ENCODE measurements at places on chromosomes 7 and 10.
A peak's percentile ranks its signal among the peaks of the same experiment; 100 is the strongest.

DNA sequence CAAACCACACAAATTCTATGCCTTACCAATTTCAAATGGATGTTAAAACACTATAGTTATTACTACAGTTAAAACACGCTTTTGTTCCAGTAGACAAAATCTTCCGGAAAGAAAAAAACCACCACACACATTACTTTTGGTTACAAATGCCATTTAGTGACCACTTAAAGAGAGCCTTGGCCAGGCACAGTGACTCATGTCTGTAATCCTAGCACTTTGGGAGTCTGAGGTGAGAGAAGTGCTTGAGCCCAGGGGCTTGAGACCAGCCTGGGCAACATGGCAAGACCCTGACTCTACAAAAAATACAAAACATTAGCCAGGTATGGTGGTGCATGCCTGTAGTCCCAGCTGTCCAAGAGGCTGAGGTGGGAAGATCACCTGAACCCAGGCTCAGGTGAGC, 7.2 kb downstream of the TNPO3 start:
- no peak for DNase-seq

DNA sequence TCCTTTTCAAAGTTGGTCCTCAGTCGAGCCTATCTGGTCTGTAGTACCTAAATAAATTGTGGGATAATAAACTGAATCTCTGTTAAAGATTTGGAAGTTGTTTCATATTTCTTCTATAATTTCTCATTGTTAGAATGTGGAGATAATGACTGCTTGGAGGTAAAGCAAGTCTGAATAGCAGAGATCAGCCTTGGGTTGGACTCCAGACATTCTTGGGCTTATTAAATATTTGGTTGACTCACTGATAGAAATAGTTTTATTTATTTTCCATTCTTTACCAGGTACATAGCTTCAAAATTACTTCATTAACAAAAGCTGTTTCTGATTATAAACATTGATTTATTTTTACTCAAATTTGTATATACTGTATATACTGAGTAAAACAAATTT, 34.3 kb downstream of the TPST1 start:
- no peak for DNase-seq

DNA sequence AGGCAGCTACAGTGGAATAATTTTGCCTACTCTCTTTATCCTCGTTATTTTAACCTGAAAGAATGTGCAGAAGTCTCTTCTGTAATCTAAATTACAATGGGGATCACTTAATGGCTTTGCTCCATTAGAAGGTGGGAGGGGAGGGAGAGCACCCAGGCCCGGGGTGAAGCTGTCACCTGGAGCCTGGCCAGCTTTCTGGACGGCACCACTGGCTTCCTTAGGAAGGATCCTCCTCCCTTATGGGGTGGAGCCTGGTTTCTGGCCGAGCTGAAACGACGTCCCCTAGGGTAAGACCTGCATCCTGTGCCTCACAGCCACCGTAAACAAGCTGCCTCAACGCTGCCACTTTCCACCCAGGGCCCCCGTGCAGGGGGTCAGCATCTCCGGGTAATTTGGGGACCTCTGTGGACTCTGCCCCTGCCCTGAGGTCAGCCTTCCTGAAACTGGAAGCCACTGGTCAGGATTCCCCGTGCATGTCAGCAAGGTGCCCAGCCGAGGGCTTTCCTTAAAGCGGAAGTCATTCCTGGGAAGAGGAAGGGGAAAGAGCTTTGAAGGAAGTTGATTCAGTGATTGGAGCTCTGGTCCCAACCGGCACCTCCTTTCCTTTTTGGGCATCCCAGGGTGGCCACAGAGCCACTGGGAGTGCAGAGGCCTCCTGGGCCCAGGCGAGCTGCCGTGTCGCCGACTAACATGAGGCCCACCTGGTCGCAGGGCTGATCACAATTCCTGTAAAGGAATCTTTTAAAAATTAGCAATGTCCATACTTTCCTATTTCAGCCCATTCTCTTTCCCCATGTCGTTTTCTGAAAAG, 569.1 kb downstream of the DNAJB6 start:
- no peak for DNase-seq

DNA sequence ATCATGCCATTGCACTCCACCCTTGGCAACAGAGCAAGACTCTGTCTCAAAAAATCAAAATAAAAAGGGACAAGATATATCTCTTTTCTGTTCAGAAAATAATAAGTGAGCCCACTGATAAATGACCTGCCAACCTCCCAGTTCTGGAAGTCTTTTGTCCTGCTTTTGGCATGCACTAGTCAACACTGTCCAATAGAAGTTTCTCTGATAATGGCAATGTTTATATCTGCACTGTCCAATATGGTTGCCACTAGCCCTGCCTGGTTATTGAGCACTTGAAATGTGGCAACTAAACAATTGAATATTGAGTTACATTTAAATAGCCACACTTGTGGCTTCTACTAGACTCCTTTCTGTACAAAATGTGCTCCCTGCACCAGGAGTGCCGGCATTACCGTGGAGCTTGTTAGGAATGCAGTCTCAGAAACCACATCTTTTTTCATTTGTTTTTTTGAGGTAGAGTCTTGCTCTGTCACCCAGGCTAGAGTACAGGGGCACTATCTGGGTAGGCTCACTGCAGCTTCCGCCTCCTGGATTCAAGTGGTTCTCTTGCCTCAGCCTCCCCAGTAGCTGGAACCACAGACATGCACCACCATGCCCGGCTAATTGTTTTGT, 229.7 kb downstream of the CACNB2 start:
- no peak for DNase-seq

- DNase-seq = no peak
Measured at GRCh38 chr10:11856089-11856488, 32.9 kb downstream of the PROSER2 start.

DNA sequence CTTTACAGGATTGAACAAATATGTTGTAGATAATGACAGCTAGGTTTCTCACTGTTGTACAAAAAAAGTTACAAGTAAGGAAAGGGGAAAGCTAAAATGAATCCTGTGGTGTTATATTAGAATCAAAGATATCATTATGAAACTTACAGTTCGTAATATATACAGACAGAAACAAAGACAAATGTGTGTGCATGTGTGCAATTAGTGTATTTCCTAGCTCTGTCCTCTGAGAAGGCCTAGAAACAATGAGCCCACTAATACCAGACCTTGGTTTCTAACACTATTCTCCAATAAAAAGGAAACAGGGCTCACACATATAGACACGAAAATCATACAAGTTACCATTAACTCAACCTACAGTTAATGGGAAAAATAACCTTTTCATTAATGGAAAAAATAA, 8.0 kb downstream of the KDM7A start:
- no peak for DNase-seq

DNA sequence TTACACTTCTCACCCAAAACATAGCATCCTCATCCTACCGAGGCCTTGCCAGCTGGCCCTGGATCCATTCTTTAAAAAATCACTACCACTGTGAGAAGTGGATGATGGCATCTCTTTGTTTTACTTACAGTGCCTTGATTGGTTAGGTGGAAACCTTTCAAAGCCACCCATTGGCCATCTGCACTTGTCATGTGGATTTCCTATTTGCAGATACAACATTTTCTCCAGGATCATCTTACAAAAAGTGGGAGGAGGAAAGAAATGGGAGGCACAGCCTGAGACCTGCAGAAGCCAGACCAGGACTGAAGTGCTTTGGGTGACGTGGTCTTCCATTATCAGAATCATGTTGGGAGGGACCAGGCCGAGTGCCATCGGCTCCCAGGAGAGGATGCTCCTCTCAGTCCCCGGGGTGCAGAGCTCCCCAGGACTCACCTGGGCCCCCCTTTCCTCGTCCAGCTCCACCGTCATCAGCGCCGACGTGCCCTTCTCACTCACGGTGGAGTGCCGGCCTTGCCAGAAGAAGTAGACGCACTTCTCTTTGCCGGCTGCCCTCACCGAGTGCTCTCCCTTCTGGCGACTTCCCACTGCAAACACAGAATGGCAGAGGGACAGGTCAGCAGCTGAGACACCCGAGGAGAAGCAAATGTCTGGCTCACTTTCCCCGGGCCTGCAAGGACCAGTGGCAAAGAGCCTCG, 161.2 kb downstream of the SVIL start:
- DNase-seq = no peak

DNA sequence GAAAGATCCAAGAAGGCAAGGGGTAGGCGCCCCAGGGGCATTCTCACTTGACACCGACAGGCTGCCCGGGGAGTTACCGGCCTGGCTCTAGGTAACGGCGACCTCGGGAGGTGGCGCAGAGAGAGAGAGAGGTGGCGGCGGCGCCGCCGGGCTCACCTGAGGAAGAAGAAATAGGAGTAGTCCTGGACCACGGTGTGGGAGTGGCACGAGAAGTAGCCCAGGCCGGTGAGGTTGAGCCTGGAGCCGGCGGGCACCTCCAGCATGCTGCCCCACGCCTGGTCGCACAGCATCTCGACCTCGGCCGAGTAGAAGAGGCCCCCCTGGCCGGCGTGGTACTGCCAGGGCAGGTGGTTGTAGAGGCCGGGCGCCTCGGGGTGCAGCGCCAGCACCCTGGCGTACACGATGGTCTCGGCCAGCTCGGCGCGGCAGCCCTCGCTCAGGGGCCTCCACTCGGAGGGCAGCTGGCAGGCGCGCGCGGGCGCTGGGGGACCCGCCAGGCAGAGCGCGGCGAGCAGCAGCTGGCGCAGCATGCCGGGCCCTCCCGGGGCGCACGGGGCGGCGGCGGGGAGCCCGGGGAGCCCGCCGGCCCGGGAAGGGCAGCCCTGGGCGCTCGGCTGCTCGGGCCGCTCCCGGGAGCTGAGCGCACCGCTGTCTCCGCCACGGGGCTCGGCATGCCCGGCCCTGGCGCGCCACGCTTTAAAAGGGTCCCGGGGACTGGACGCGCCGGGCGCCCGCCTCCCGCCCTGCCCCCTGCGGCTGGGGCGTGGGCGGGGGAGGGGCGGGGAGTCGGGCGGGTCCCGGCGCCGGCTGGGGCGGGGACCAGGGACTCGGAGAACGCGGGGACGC, at the start of gene CCDC3:
TSS of gene CCDC3 (minus strand) at position 673 of the 846 bp plus-strand sequence. CDS start at position 530, 143 bp downstream.
- peak; percentile 2 for DNase-seq

GRCh38 chr10:48451969-48452878, 145.7 kb downstream of the MAPK8 start:
- DNase-seq = no peak

- DNase-seq = no peak
Measured at GRCh38 chr7:73312831-73313520, 4.3 kb upstream of the NSUN5 start.

DNA sequence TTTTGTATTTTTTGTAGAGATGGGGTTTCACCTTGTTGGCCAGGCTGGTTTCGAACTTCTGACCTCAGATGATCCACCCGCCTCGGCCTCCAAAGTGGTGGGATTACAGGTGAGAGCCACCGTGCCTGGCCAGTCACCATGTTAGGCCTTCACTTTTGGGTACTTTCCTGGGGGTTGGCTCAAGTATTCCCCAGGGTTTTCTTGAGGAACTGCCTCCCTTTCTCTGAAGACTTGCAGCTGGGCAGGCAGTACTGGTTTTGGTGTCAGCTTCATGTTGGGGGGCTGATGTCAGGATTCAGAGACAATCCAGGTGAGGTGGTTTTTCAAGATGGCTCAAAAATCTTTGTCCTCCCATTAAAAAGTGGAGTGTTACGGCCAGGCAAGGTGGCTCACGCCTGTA, 7.7 kb downstream of the ZNHIT1 start:
- DNase-seq = no peak

- no peak for DNase-seq
Measured at GRCh38 chr7:95863-96260, 96.5 kb upstream of the FAM20C start.

DNA sequence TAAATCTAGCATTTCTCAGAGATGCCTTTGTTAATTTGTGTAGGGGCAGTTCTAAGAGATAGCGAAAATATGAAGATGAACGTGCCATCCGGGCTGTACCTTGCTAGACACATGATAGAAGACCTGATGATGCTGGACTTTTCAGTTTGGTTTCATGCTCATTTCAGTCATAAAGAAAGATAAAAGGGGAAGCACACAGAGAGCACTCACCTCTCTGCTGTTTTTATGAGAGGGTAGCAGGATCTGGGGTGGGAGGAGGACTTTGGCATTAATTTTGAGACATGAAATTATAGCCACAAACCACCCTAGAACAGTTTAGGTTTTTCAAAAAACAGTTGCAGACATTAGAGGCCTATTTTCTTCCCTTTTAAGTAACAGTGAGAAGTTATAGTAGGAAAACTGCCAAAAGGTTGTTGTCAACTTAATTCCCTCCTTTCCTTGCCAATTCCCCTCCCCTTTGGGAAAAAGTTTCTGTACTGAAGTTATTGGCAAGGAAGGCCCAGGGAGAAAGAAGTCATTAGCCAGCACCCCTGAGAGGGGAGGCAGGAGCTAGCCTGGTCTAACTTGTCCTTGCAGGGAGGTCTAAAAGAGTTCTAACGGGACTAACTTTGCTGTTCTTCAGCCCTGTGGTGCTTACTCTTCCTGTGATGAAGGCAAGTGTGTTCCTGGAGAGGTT, 2.6 kb downstream of the ST7 start:
- no peak for DNase-seq
